Mucosa of gallbladder (tissue), 1 donor: ENCODE measurements at places on chromosomes 13 and 19.

GRCh38 chr19:4449022-4449638, 8.5 kb downstream of the UBXN6 start:
- peak; percentile 53 for DNase-seq

DNA sequence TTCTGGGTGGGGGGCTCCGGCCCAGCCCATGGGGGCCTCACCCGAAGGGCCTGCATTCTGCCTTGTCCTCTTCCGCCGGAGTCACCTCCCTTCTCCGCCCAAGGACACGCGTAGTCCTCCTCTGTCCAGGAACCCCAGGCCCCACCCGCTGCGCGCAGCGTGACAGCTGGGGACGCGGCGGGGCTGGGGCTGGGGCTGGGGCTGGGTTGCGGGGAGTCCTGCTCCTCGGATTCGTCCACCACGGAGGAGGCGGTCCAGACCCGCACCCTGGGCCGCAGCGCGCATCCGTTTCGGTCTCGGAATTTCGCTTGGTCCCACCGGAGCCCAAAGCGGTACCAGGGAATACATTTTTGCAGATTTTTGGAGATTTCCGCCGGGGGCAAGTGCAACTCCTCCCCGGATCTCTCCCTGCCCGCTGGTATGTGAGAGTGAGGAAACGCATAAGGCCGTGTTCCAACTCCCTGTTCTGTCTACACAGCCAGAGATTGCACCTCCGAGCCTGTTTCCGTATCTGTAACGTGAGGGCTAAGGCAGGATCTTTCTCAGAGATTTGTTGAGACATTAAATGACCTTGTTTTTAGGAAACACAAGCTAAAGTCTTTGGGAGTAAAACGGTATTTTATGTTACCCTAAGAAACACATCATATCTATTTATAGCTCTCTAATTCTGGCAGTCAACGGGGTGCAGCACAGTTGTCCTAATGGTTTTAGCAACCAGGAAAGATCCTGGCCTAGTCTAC, at the start of gene COX7A1:
COX7A1 (minus strand) TSS at position 96 of the 740 bp plus-strand sequence; CDS start at position 56, 40 bp downstream.
- no peak for DNase-seq

- no peak for DNase-seq
Measured at GRCh38 chr19:30310602-30311263, 61.5 kb upstream of the ZNF536 start.

- no peak for DNase-seq
Measured at GRCh38 chr19:54100561-54100960, at the start of gene OSCAR. Gene OSCAR (minus strand): TSS chr19:54100803. CDS start chr19:54100792, 11 bp downstream.

GRCh38 chr13:51999921-52000320, 11.3 kb downstream of the ATP7B start:
- DNase-seq: no peak

DNA sequence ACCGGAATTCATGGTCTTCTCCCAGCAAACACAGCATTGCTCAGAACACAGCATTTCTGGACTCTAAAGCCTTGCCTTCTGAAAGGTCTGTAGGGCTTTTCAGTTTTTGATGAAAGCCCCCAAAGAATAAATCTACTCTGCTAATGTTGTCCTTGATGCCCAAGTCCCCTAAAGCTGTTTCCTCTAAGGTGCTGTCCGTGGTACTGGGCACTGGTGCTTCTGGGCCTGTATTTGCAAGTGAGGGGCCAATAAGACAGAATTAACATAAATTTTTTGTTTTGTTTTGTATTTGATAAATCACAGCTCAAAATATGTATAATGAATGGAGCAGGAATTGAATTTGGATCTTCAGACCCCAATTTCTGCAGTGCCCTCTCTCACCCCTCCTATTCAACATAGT, 12.1 kb upstream of the LGALS13 start:
- DNase-seq: no peak
